ENCODE measurements at places on chromosomes 5 and 9.
A peak's percentile ranks its signal among the peaks of the same experiment; 100 is the strongest.

GRCh38 chr5:14326035-14326903 lies 183.1 kb downstream of the TRIO start:
- no peak for DNase-seq

- peak; percentile 32 for DNase-seq
Measured at GRCh38 chr9:81772144-81772543, 82.8 kb upstream of the TLE1 start.

GRCh38 chr9:132146039-132146438 lies 15.8 kb upstream of the NTNG2 start:
- no peak for DNase-seq

GRCh38 chr9:133004091-133004998 lies 25.9 kb downstream of the GFI1B start:
- no peak for DNase-seq

- DNase-seq, result no peak
Measured at GRCh38 chr9:95980262-95981125, 105.0 kb downstream of the ERCC6L2 start.

GRCh38 chr5:146667633-146668272 lies 151.8 kb upstream of the GPR151 start:
- DNase-seq, result peak; percentile 31

DNA sequence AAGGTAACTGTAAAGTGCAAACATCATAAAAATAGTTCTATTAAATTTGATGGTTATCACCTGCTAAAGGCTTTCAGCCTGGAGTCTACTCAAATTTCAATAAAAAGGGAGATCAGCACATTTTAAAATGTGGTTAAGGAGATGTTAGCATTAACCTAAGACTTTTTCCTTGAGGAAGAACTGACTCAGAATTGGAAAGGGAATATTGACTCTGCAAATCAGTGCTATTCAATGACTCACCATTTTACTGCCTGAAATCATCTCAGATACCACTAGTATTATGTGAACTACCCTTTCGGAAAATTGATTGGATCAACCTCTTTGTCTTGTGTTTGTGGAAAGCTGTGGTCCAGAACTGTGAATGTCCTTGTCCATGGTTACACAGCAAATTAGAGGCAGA lies 113.3 kb downstream of the ADRB2 start:
- peak; percentile 18 for DNase-seq

- DNase-seq, result no peak
Measured at GRCh38 chr9:129930743-129931142, 95.5 kb downstream of the USP20 start.

- no peak for DNase-seq
Measured at GRCh38 chr5:141528291-141528984, 39.6 kb downstream of the PCDHGC5 start.

GRCh38 chr9:125608489-125609224 lies 98.4 kb downstream of the MAPKAP1 start:
- no peak for DNase-seq

GRCh38 chr5:74938250-74938933 lies 72.2 kb upstream of the FAM169A start:
- DNase-seq, result no peak

DNA sequence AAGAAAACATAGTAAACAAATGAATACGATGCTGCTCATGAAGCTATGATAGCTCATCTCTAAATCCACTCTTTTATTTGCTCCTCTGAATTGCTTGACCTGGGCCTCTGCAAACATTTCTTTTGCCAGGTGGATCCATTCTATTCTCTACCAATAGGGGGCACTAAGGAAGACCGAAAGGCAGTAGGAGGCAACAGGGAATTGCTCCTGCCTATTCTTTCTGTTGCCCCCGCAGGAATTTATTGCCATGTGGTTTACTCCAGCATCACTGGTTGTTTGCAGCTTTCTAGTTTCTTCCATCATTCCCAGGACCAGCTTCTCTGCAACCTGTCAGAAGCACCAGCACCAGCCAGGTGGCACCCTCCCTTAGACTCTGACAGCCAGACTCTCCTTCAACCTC lies 5.3 kb downstream of the GAPT start:
- no peak for DNase-seq

DNA sequence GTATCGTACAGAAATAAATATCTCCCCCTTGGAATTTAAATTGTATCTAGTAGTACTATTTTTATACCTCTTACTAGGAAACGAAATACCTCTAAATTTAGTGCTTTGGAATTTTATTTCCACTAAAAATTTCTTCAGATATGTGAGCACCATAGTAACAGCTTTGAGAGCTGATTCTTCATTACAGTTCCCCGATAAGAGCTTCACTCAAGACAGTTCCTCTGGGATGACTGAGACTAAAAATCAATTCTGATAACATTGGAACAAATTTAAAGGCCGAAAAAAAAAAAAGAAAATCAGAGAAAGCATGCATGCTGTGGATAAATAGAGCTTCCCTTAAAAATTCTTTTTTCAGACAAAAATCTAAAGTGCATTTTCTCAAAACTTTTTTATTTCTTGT lies 68.5 kb upstream of the MEF2C start:
- DNase-seq, result no peak

DNA sequence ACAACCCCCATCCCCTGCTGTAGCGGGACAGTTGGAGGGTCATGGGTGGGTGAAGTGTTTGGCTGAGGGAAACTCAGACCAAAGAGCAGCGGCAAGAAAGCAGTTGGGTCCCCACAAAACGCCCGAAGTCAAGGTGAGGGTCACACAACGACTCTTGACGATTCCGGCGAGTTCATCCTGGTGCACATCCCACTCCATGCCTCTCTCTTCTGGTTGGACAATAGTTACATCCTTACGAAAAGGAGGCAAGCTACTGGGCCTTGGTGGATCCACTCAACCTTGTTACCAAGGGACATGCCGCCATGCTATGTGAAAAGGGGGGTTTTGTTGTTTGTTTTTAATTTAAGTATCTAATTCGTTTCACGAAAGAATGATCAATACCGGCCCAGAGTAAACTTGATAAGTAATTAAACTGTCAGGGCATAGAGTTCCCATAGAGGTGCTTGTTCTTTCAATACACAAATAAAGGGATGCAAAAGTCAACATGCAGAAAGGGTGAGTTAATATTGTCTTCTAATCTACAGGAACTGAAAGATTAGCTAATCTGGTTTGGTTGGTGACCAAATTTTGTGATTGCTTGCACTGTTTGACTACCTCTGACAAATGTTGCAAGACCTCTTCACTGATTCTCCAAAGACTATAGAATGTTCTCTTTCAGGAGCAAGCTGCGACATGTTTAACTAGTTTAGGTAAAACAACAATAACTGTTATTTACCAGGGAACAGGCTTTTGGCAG lies 732 bp upstream of the SMIM15 start:
- peak; percentile 9 for DNase-seq

- DNase-seq, result no peak
Measured at GRCh38 chr9:130932255-130933079, 6.6 kb downstream of the FIBCD1 start.

DNA sequence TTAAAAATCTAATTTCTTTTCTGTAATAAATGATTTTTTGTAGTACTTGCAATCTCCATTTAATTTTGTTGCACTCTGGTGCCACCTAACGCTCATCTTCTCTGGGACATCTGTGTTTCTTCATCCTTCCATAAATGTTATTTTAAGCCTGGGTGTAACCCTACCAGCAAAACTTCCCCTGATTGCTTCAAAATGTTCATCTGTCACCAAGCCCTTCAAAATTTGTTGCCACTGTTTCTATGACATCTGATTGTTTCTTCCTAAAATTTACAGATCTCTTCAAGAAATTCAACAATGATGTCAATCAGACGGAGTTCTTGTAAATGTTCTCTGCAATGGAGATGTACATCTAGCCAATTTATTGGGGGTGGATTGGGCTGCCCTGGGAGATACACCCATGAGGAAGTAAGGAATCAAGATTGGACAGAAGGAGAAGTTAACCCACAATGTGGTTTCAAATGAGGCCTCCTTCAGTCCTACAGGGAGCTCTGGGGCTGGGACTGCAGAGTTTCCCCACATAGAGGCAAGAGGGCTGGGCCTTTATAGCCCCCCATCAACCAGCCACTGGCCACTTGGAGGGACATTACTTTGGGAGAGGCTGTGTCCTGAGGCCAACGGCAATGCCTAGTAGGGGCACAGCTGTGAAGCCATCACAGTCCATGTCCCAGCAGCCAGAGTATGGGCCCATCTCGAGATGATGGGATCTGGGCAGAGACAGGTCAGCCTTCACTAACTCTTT lies 23.3 kb downstream of the MCTP1 start:
- no peak for DNase-seq

DNA sequence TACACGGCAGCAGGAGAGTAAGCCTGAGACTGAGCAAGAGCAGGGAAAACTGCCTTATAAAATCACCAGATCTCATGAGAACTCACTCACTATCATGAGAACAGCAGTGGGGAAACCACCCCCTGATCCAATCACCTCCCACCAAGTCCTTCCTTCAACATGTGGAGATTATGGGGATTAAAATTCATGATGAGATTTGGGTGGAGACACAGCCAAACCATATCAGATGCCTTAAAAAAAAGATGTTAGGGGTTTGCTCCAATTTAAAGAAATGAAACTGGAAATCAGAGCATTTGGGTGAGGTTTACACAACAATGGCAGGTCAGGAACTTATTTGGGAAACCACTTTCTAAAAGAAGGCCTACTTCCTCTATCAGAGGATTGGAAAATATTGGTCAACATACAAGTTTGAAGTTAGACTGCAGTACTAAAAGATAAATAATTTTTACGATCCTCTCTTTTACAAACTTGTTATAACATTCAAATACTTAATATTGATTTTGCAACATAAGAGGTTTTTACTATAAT lies 105.1 kb downstream of the FBN2 start:
- DNase-seq, result no peak

DNA sequence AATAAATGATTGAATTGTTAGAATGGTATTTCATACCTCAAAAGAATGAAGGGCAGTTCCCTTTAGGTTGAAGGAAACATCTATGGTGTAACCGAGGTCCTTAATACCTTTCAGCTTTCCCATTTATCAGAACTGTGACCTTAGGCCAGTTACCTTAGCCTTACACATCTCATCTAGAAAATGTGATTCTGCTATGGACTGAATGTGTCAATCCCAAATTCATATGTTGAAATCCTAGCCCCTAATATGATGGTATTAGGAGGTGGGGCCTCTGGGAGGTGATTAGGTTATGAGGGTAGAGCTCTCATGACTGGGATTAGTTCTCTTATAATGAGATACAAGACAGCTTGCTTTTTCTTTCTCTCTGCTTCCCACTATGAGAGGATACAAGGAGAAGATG lies 441.9 kb downstream of the PLK2 start:
- DNase-seq, result no peak

GRCh38 chr9:17191082-17191481 lies 56.2 kb downstream of the CNTLN start:
- no peak for DNase-seq

DNA sequence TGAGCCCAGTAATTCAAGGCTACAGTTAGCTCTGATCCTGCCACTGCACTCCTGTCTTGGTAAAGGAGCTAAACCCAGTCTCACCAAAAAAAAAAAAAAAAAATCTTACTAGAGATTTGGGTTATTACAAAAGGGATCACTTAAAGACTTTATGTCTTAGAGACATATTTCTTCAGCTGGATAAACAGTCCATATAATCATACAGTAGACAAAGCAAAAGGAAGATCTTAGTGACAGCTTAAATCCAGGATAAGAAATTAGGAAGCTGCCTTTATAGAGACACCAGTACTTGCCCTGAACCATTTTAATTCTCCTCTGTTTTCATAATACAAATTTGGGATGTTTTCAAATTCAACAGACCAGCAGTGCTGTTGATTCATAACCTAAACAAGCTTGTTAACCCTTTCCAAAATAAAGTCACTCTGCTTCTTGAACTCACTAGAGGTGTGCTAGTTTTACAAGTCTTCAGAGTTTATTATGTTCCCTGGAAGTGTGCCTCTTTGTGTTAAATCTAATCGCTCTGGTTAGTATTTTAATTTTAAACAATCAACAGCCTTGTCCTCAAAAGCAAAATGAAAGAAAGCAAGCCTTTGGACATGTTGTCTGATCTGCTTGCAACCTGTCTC lies 255.5 kb downstream of the ARRDC3 start:
- no peak for DNase-seq
